ENCODE measurements at places on chromosomes 5 and 9.

DNA sequence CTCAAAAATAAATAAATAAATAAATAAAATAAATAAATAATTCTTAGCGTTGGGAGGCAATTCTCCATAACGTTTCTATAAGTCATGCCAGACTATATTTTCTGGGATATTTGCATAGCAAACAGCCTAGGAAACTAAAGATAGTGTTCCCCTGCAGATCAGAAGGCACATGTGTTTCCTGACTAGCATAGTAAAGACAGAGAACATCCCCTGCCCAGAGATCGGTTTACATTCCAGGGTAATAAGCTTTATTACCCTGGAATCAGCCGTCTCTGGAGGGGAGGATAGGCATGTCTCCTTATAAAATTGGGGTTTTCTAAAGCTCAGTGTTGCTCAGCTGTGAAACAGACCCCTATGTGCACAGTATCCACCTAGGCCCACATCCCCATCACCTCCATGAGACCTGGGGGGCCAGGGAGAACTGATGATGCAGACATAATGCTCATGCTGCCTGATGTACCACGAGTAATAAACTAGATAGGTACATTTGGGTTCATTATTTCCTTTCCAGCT, 36.9 kb upstream of the IFNK start:
- DNase-seq = no peak

DNA sequence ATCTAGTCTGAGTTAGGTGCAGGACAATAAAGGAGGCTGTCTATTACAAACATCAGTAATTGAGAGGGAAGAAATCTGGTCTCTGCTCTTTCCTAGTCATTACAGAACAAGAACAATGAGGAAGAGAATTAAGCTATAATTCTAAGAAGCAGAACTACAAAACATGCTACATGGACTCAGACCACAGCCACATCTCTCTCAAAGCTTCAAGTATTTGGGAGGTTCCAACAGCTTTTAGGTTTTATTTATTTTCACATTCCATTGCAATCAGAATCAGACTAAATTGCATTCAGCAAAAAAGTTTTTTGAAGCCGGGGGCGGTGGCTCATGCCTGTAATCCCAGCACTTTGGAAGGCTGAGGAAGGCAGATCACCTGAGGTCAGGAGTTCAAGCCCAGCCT, 1.1 kb upstream of the GRPEL2 start:
- no peak for DNase-seq

GRCh38 chr5:125413496-125414274, 667.2 kb upstream of the ZNF608 start:
- DNase-seq = no peak

GRCh38 chr5:87185838-87186237, 81.8 kb upstream of the RASA1 start:
- no peak for DNase-seq

- no peak for DNase-seq
Observed at GRCh38 chr5:33927685-33928084, 8.5 kb upstream of the RXFP3 start.

Measured in CD4-positive, alpha-beta T cell treated with Interleukin-4 for 4 hours (primary cell).